ENCODE measurements at places on chromosomes 12 and 14.

GRCh38 chr12:116303929-116304328, 26.4 kb upstream of the MED13L start:
- peak; percentile 58 for DNase-seq

GRCh38 chr14:64550621-64551333, 1.0 kb downstream of the PPP1R36 start:
- DNase-seq, result no peak

- DNase-seq, result no peak
These were observed 472.1 kb downstream of the BCL11B start for GRCh38 chr14:98799891-98800290.

DNA sequence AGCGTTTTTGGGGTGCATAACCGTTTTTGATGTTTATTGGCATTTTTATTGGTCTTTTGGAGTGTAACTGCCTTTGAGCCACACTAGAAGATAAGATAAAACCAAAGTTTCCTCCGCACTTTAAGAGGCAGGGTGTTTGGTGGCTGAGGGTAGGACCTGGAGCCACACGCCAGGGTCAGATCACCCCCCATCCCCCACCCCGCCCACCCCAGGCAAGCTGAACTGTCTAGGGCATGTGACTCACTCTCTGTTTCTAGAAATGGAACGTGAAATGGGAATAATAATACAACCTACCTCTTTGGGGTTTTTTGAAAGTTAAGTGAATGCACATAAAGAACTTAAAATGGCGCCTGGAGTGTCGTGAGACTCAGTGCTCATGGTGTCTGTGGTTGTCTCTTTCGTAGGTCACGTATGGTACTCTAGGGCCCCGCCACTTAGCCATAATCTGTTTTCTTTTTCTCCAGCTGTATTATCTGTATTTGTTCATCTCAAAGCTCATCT, 56.0 kb downstream of the PPP2R5C start:
- DNase-seq, result no peak

GRCh38 chr14:98984719-98985041, 287.3 kb downstream of the BCL11B start:
- no peak for DNase-seq

DNA sequence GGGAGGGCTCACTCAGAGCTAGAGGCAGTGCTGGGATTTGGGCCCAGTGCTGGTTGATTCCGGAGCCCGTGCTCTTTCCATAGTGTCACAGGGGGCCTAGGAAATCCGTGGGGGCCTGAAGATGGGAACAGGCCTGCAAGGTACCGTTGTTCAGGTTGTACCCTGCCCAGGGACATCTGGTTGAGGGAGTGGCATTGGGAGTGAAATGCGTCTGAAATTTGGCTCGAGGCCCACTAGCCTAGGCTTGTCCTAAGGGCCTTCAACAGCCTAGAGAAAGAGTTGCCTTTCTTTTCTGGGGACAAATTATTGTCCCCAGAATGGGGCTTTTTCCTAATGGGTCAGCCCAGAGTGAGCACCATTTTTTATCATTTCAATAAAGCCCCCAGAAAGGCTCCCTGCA, 26.4 kb upstream of the FAM222A start:
- no peak for DNase-seq

GRCh38 chr12:48857278-48857994, 5.5 kb upstream of the DDX23 start:
- DNase-seq, result no peak

DNA sequence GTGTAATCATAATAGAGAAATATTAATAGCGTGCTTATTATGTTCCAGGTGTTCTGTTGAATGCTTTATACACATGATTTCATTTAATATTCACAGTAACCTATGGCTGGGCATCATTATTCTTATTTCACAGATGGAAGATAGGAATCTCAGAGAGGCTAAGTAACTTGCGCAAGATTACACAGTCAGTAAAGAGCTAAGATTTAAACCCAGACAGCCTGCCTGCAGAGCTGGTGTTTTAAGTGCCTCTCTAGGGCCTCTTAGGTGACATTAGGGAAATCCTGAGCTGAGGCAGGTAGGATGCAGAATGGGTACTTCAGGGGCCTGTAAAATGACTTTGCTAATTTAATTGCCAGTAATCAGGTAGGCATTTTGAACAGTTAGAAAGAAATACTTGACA, 18.5 kb upstream of the BHLHE41 start:
- no peak for DNase-seq
